ENCODE measurements at places on chromosomes 2 and 18.

DNA sequence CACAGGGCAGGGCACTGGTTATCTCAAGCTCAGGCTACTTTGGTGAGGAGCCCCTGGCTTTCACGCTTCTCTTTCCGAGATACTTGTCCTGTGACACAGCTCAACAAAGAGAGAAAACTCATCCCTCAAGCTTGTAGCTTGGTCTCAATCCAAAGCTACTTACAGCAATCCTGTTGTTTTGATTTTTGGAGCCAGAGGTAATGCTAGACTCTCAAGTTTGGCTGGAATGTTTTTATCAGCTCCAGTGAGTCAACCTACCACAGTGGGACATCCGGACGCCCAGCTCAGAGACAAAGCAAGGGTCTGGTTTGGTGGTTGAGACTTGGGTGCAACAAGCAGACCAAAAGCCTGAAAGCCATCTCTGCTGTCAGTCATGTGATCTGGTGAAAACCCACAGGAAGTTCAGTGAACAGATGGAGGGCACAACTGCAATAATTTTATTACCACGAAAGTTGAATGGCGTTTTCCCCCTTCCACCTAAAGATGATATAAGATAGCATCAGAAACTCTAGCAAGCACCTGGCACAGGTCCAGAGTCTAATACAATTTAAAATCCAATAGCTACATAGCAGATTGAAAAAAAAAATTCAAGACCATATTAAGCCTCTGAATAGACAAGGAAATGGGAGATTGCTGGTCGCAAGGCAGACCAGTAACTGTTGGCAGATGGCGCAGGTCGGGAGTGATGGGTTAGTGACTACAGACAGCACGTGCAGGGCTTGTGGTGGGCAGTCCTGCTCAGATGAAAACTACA is 102.3 kb upstream of the SMAD7 start:
- DNase-seq, result peak; percentile 83
- no peak overlapping the region for H3K4me3 ChIP-seq
- peaks cover 41% of the 10 kb centered on the region for H3K4me1 ChIP-seq
- H3K36me3 ChIP-seq, result no peaks in the 10 kb centered on the region
- H3K27ac ChIP-seq, result peak overlapping the region; percentile 71
- H3K27me3 ChIP-seq, result no peaks in the 10 kb centered on the region

- DNase-seq, result no peak
- H3K27ac ChIP-seq, result no peak overlapping the region
- H3K36me3 ChIP-seq, result no peaks in the 10 kb centered on the region
- H3K27me3 ChIP-seq, result no peaks in the 10 kb centered on the region
These were observed 205.3 kb upstream of the CDH20 start for GRCh38 chr18:61127714-61128467.

- H3K27ac ChIP-seq, result peak overlapping the region; percentile 96
- DNase-seq, result peak; percentile 39
- no peaks in the 10 kb centered on the region for H3K27me3 ChIP-seq
These were observed 34.8 kb downstream of the ABHD3 start for GRCh38 chr18:21669736-21670285.

DNA sequence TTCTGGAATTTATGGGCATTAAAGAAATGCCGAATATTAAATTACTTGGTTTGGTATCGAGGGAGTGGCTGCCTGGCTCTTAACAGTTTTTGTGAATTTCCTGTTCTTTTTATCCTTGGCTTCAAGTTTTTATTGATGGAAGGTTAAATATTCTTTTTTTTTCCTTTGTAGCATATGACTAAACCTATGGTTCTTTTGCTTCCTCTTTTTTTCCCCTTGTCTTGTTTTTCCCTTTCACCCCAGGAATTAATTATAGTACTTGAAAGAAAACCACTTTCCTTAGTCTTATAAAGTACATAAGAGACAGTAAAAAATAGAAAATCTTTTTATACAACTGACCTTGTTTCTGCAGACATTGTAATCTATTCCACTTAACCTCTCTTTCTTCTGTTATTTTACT is 42.4 kb downstream of the MGAT5 start:
- no peak overlapping the region for H3K27ac ChIP-seq
- H3K27me3 ChIP-seq, result no peaks in the 10 kb centered on the region
- no peak overlapping the region for H3K4me3 ChIP-seq
- H3K4me1 ChIP-seq, result no peaks in the 10 kb centered on the region
- DNase-seq, result no peak

- no peaks in the 10 kb centered on the region for H3K36me3 ChIP-seq
- DNase-seq, result no peak
- no peak overlapping the region for H3K27ac ChIP-seq
- no peaks in the 10 kb centered on the region for H3K27me3 ChIP-seq
- peaks cover 13% of the 10 kb centered on the region for H3K4me1 ChIP-seq
These were observed 38.6 kb upstream of the PLB1 start for GRCh38 chr2:28457237-28457636.

DNA sequence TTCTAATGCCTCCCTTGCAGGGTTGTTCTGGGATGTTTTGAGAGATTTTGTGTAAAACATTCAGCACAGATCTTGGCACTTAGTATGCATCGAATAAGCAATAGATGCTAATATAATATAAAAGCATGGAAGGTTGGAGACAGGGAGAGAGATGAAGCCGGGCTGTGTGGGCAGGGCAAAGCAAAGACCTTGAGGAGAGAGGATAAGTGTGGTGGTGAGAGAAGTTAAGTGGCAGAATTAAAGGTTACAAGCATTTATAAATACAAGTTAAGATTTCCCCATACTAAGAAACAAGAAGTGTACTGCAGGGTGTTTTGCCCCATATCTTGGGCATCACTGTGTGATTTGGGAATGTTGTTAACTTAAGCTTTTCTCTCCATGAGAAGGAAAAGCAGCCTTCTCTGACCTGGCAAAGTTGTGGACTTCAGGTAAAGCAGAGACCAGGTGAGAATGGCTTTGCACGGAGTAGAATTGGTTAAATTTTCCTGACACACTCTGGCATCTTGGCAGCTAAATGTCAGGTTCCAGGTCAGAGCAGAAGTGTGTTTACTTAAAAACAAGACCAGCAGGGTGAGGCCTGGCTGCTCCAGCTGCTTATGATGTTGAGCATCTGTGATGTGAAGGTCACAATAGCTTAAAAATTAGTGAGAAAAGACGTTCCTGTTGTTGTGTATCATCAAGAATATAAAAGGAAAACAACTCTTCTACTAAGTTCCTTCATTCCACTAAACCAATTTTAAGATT is 288.5 kb upstream of the HNMT start:
- DNase-seq, result no peak
- no peaks in the 10 kb centered on the region for H3K27me3 ChIP-seq
- no peaks in the 10 kb centered on the region for H3K36me3 ChIP-seq
- H3K4me1 ChIP-seq, result no peaks in the 10 kb centered on the region

- no peak overlapping the region for H3K27ac ChIP-seq
- H3K36me3 ChIP-seq, result no peaks in the 10 kb centered on the region
- H3K4me3 ChIP-seq, result no peak overlapping the region
- H3K4me1 ChIP-seq, result no peaks in the 10 kb centered on the region
These were observed 390.9 kb upstream of the SMIM21 start for GRCh38 chr18:75818383-75818782.

DNA sequence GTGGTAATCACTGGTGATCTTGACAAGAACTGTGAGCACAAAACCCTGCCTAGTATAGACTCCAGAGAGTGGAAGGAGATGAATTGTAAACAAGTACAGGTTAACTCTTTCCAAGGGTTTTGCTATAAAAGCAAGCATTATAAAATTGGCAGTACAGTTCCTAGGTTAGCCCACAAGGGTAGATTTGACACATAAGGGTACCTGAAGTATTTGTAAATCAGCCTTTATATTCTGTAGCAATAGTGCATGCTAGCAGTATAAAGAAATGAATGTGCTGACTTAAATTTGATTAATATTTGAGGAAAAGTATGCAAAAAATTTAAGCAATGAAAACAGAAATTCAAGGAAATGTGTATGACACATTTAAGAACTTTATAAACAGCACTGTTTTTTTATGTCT is 42.4 kb downstream of the SP3 start:
- DNase-seq, result no peak
- H3K4me1 ChIP-seq, result no peaks in the 10 kb centered on the region
- no peak overlapping the region for H3K27ac ChIP-seq
- H3K27me3 ChIP-seq, result no peaks in the 10 kb centered on the region

- H3K4me3 ChIP-seq, result no peak overlapping the region
- H3K36me3 ChIP-seq, result no peaks in the 10 kb centered on the region
- H3K27me3 ChIP-seq, result no peaks in the 10 kb centered on the region
- H3K27ac ChIP-seq, result peak overlapping the region; percentile 91
- peak; percentile 58 for DNase-seq
These were observed 59.8 kb downstream of the MEIS1 start for GRCh38 chr2:66494708-66495107.

- H3K27ac ChIP-seq, result no peak overlapping the region
- no peak for DNase-seq
- no peaks in the 10 kb centered on the region for H3K36me3 ChIP-seq
- H3K27me3 ChIP-seq, result no peaks in the 10 kb centered on the region
These were observed 51.7 kb downstream of the TNS1 start for GRCh38 chr2:217951091-217951490.

GRCh38 chr2:197234671-197235191 is 75.8 kb downstream of the ANKRD44 start:
- no peak overlapping the region for H3K27ac ChIP-seq
- DNase-seq, result no peak
- H3K27me3 ChIP-seq, result no peaks in the 10 kb centered on the region
- no peak overlapping the region for H3K4me3 ChIP-seq
- no peaks in the 10 kb centered on the region for H3K4me1 ChIP-seq

- no peak overlapping the region for H3K27ac ChIP-seq
- no peaks in the 10 kb centered on the region for H3K4me1 ChIP-seq
- no peaks in the 10 kb centered on the region for H3K27me3 ChIP-seq
- H3K4me3 ChIP-seq, result no peak overlapping the region
- no peak for DNase-seq
- H3K36me3 ChIP-seq, result no peaks in the 10 kb centered on the region
These were observed 104.8 kb upstream of the TFPI start for GRCh38 chr2:187658952-187659525.

GRCh38 chr18:31931886-31932240 is 11.1 kb downstream of the TRAPPC8 start:
- H3K36me3 ChIP-seq, result no peaks in the 10 kb centered on the region
- no peak overlapping the region for H3K27ac ChIP-seq
- H3K4me3 ChIP-seq, result no peak overlapping the region
- no peaks in the 10 kb centered on the region for H3K4me1 ChIP-seq
- no peak for DNase-seq

DNA sequence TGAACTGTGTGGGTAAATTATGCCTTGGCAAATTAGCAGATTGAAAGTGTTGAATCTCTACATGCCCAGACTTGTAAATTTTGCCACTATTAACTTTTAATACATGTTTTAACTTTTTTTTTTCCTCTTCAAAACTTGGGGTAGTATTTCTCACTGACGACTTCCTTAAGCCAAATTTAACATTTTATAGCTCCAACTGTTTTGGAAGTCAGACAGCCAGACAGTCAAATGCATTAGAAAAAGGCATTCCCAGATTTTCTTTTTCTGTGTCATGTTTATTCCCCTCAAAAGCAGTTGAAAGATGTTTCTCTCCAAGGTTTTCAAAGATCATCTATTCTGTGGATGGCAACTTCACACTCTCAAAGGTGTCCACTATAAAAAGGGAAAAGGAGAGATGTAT is 226.8 kb upstream of the FN1 start:
- H3K4me3 ChIP-seq, result no peak overlapping the region
- H3K27ac ChIP-seq, result no peak overlapping the region
- no peaks in the 10 kb centered on the region for H3K27me3 ChIP-seq
- H3K4me1 ChIP-seq, result peaks cover 16% of the 10 kb centered on the region
- no peak for DNase-seq

DNA sequence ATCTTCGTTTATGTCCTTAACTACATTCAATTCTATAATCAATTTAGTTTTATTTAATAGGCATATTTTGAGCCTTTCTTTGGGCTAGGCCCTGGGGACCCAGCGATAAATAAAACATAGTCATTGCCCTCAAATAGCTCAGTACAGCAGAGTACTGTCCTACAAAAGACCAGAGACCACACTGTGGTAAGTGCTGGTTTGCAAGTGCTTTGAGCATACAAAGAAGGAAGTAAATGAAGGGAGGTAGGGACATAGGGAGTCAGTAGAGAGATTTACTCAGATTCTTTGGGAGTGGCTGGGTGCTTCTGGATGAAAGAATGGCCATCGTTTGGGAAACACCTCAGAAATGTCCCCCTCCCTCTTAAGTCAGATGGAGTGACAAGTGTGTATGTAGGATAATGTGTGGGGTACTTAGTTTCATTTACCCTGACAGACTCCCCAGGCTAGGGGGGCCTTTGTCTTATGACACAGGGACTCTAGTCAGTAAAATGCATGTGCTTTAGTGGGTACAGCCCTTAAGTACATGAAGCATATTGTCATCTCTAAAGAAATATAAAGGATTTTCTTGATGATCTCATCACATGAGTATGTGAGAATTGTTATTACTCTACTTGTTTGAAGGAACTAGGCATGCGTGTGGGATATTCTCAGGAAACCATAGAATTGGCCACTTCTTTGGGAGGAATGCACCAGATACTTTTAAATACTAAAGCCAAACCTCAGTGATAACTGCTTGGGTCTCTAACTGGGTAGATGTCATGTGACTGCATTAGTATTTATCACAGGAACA is 35.1 kb downstream of the MAPRE2 start:
- H3K27ac ChIP-seq, result no peak overlapping the region
- H3K4me3 ChIP-seq, result no peak overlapping the region
- DNase-seq, result no peak
- H3K36me3 ChIP-seq, result no peaks in the 10 kb centered on the region
- H3K4me1 ChIP-seq, result no peaks in the 10 kb centered on the region

DNA sequence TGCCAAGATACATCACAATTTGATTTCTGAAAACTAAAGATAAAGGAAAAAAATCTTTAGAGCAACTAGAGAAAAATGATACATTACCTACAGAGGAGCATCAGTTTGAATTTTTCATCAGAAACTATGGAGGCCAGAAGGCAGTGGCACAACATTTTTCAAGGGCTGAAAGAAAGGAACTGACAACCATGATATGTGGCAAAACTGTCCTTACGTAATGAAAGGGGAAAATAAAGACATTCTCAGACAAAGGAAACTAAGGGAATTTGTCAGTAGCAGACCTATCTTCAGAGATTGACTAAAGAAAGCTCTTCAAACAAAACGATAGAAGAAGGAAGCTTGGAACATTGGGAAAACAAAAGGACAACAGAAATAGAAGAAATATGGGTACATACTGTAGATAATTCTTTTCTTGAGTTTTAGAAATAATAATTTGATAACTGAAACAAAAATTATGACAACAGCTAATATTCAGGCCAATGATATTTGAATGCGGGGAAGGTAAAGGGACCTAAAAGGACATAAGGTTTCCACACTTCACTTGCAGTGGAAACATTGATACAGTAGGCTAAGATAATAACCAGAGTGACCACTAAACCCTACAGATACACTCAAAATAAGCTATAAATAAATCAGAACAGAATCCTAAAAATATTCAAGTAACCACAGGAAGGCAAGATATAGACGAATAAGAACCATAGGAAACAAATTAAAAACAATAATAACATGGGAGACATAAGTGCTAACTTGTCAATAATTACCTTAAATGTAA is 70.0 kb upstream of the NPAS2 start:
- H3K27ac ChIP-seq, result no peak overlapping the region
- H3K4me3 ChIP-seq, result no peak overlapping the region
- DNase-seq, result no peak
- H3K4me1 ChIP-seq, result peaks cover 53% of the 10 kb centered on the region
- H3K36me3 ChIP-seq, result no peaks in the 10 kb centered on the region
- no peaks in the 10 kb centered on the region for H3K27me3 ChIP-seq
